ENCODE measurements at places on chromosomes 4 and X.

DNA sequence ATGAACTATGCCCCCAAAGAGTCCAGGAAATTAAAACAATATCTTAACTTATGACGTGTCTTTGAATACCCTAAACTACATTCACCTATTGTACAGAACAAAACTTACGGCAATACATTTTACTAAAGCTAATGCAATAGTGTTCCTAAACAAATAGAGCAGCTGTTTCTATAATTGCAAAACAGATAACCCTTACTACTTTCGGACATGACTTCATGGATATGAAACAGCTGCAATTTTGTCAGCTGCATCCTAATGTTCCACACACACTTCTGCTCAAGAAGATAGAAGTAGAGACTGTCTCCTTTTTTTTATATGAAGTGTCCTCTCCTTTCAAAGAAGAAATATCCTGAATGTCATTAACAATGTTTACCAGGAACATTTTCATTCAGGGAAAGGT is 174.9 kb downstream of the ACTRT1 start:
- no peaks in the 10 kb centered on the region for H3K4me1 ChIP-seq
- H3K4me3 ChIP-seq, result no peak overlapping the region
- H3K36me3 ChIP-seq, result no peaks in the 10 kb centered on the region
- no peak for DNase-seq
- H3K27me3 ChIP-seq, result no peaks in the 10 kb centered on the region
- H3K27ac ChIP-seq, result no peak overlapping the region

DNA sequence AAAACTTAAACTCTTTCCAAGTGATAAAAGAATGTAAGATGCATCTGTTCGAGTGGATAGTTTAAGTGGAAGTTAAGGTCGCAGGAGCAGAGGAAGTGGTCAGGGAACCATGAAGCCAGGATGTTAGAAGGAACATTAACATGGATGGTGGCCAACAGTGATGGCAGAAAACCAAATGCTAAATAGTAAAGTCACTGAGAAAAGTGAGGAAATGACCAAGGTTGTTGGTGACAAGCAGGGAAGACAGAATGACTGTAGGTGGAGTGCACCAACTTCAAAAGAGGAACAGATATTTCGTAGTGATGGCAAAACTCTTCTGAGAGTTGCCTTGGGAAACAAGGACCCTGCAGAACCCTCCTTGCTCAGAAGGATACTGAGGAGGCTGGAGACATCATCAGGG is 226.2 kb downstream of the PALLD start:
- DNase-seq, result no peak
- peaks cover 17% of the 10 kb centered on the region for H3K4me1 ChIP-seq
- H3K27me3 ChIP-seq, result no peaks in the 10 kb centered on the region
- H3K36me3 ChIP-seq, result no peaks in the 10 kb centered on the region

GRCh38 chrX:20348139-20348538 is 81.4 kb upstream of the RPS6KA3 start:
- no peak for DNase-seq
- no peak overlapping the region for H3K27ac ChIP-seq
- H3K36me3 ChIP-seq, result no peaks in the 10 kb centered on the region
- no peaks in the 10 kb centered on the region for H3K27me3 ChIP-seq

DNA sequence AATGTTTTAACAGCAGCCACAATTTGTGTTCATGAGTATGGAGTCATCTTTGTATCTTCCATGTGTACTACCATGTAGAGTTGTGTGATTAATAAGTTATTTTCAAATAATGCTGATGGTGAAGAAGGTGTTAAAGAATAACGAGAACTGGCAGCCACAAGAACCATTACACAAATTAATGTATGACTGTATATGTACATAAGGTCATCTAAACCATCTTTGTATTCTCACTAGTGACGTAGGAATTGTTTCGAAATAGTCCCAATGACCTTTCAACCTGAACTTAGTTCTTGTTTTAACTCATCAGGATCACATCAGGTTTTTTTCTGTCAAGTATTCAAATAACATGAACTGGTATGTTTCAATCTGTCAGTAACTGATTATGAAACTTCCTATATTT is 48.3 kb upstream of the NOCT start:
- no peaks in the 10 kb centered on the region for H3K36me3 ChIP-seq
- H3K27me3 ChIP-seq, result no peaks in the 10 kb centered on the region
- no peak overlapping the region for H3K27ac ChIP-seq
- no peaks in the 10 kb centered on the region for H3K4me1 ChIP-seq
- DNase-seq, result no peak
- H3K4me3 ChIP-seq, result no peak overlapping the region

- peaks cover 43% of the 10 kb centered on the region for H3K27me3 ChIP-seq
- no peak overlapping the region for H3K4me3 ChIP-seq
- H3K4me1 ChIP-seq, result peaks cover 20% of the 10 kb centered on the region
- H3K36me3 ChIP-seq, result no peaks in the 10 kb centered on the region
These were observed 36.1 kb upstream of the IQSEC2 start for GRCh38 chrX:53317365-53318069.

DNA sequence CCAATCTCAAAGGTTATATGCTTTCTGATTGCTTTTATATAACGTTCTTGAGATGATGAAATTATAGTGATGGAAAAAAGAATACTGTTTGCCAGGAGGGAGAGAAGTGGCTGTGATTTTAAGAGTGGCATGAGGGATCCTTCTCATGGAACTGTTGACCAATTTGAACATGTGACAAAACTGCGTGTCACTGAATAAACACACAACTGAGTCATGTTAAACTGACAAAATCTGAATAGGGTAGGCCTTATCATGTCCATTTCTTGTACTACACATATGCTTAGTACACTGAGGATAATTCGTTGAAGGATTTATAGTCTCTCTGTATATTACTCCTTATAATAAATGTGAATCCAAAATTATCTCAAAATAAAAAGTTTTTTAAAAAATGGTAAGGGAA is 22.2 kb upstream of the HSPA4L start:
- H3K36me3 ChIP-seq, result no peaks in the 10 kb centered on the region
- H3K4me3 ChIP-seq, result no peak overlapping the region
- no peak overlapping the region for H3K27ac ChIP-seq
- no peaks in the 10 kb centered on the region for H3K4me1 ChIP-seq
- DNase-seq, result no peak

- H3K4me3 ChIP-seq, result no peak overlapping the region
- H3K4me1 ChIP-seq, result no peaks in the 10 kb centered on the region
- DNase-seq, result no peak
- no peaks in the 10 kb centered on the region for H3K27me3 ChIP-seq
- H3K36me3 ChIP-seq, result no peaks in the 10 kb centered on the region
- no peak overlapping the region for H3K27ac ChIP-seq
These were observed 58.2 kb downstream of the CXXC4 start for GRCh38 chr4:104436542-104436941.

DNA sequence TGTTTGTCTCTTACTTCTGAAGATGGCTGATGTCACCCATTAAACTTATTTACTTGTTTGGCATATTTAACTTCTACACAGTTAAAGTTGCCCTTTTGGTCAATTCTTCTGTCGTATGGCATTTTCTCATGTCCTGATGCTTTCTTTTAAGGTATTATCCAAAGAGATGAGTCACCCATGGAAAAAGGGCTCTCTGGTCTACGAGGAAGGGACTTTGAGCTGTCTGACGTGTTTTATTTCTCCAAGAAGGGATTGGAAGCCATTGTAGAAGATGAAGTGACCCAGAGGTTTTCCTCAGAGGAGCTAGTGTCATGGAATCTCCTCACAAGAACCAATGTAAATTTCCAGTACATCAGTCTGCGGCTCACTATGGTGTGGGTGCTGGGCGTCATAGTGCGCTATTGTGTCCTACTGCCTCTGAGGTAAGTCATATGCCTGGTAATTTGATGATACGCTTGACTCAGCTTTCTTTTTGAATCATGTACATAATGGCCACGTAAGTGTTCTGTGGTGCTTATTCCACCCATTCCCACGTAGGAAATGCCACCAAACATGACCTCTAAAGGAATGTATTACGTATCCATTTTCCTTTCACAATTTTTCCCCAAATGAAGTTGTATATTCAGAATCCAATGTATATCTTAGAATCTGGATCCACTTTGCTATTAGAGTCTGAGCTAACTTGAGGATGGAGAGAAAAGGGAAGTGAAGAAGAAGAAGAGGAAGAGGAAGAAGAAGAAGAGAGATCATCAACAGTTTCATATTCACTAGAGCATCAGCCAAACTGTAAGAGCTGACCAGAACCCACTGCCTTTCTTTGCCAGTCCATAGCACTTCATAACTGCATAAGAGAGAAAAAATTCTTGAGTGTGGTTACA is 45.7 kb downstream of the GPAT3 start:
- no peak overlapping the region for H3K27ac ChIP-seq
- H3K4me1 ChIP-seq, result peaks cover 12% of the 10 kb centered on the region
- no peaks in the 10 kb centered on the region for H3K36me3 ChIP-seq
- DNase-seq, result no peak
- no peak overlapping the region for H3K4me3 ChIP-seq

DNA sequence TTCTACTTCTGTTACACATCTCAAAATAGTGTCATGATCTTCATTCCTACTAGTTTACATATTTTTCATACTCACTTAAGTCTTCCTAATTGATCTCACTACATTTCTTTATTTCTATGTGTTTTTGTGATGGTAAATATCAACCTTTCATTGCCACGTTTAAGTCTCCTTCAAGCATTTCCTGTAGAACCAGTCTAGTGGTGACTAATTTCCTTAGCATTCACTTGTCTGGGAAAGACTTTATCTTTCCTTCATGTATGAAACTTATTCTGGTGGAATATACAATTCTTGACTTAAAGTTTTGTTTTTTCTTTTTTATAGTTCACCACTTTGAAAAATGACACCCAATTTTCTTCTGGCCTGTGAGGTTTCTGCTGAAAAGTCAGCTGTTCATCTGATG is 181.4 kb upstream of the NEIL3 start:
- no peaks in the 10 kb centered on the region for H3K4me1 ChIP-seq
- no peaks in the 10 kb centered on the region for H3K36me3 ChIP-seq
- H3K27ac ChIP-seq, result no peak overlapping the region
- no peak for DNase-seq
- no peaks in the 10 kb centered on the region for H3K27me3 ChIP-seq

- no peaks in the 10 kb centered on the region for H3K27me3 ChIP-seq
- DNase-seq, result no peak
- H3K27ac ChIP-seq, result no peak overlapping the region
These were observed 41.8 kb upstream of the AP1AR start for GRCh38 chr4:112189754-112190153.

GRCh38 chr4:70992391-70992881 is 1.0 kb upstream of the DCK start:
- peak overlapping the region; percentile 70 for H3K4me3 ChIP-seq
- no peak for DNase-seq
- H3K4me1 ChIP-seq, result peaks cover 42% of the 10 kb centered on the region
- H3K36me3 ChIP-seq, result no peaks in the 10 kb centered on the region

GRCh38 chr4:86600007-86600653 is 6.0 kb downstream of the PTPN13 start:
- no peak for DNase-seq
- no peaks in the 10 kb centered on the region for H3K36me3 ChIP-seq
- H3K27ac ChIP-seq, result no peak overlapping the region
- H3K4me3 ChIP-seq, result no peak overlapping the region
- H3K27me3 ChIP-seq, result no peaks in the 10 kb centered on the region
- no peaks in the 10 kb centered on the region for H3K4me1 ChIP-seq

DNA sequence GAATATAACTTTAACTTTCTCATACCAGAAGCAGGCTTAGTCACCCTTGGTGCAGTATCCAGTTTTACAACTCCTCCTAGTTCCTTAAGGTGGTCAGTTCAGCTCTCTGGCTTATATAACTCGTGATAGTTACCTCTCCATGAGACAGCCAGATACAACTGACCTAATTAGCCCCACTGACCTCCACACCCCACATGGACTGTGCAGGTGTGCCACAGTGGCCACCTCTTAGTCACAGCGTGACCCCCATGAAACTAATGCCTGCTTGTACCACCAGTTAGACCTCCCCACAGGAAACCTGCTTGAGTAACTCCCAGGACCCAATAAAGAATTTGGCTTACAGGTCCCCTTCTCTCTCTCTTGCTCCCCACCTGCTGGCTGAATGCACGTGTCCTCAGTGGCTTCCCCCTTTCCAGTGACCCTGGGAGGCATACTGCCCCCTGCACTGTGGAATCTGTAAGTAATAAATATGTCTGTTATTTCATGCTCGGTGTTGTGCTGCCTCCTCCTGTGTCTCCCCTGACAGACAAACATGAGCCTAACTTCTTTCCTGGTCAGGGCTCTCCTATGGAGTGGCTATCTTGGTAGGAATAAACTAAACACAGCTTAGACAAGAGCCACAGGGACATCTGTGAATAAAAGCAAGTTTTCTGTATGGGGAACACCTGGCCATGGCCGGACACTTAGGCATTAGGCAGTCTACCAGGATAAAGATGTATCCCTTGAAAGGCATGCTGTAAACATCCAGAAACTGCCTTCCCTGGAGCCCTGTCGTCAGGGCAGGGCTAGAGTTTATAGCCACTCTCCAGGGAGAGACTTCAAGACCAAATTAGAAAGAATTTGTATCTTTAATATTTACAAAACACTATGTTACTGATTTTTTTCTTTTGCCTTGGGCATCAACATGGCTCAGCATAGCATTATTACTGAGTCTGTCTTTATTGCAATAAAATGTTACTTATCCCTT is 209.7 kb upstream of the BOD1L1 start:
- no peaks in the 10 kb centered on the region for H3K27me3 ChIP-seq
- no peak overlapping the region for H3K27ac ChIP-seq
- no peak for DNase-seq
- no peak overlapping the region for H3K4me3 ChIP-seq
- no peaks in the 10 kb centered on the region for H3K36me3 ChIP-seq

GRCh38 chr4:5558502-5558901 is 149.9 kb downstream of the EVC2 start:
- H3K4me3 ChIP-seq, result no peak overlapping the region
- no peak overlapping the region for H3K27ac ChIP-seq
- no peaks in the 10 kb centered on the region for H3K4me1 ChIP-seq
- H3K36me3 ChIP-seq, result no peaks in the 10 kb centered on the region
- no peak for DNase-seq

GRCh38 chrX:32370456-32371205 is 840.7 kb downstream of the DMD start:
- H3K27ac ChIP-seq, result no peak overlapping the region
- no peak for DNase-seq
- H3K27me3 ChIP-seq, result no peaks in the 10 kb centered on the region

DNA sequence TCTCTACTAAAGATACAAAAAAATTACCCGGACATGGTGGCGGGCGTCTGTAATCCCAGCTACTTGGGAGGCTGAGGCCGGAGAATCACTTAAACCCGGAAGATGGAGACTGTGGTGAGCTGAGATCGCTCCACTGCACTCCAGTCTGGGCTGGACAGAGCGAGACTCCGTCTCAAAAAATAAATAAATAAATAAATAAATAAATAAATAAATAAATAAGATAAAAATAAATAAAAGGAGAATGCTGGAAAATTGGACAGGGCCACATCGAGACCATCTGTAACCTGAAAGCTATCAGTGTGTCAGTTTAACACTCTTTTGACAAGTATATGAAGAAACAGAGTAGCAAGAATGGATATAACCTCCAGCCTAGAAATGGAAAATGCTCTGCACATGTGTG is 15.7 kb upstream of the FAT1 start:
- H3K36me3 ChIP-seq, result no peaks in the 10 kb centered on the region
- H3K27ac ChIP-seq, result no peak overlapping the region
- H3K27me3 ChIP-seq, result no peaks in the 10 kb centered on the region
- no peak overlapping the region for H3K4me3 ChIP-seq
- no peak for DNase-seq

- no peaks in the 10 kb centered on the region for H3K4me1 ChIP-seq
- no peaks in the 10 kb centered on the region for H3K36me3 ChIP-seq
- no peak overlapping the region for H3K27ac ChIP-seq
- H3K4me3 ChIP-seq, result no peak overlapping the region
- H3K27me3 ChIP-seq, result peaks cover 33% of the 10 kb centered on the region
- DNase-seq, result no peak
These were observed 81.9 kb downstream of the HPRT1 start for GRCh38 chrX:134541906-134542305.

Data from left lung (tissue), 14 donors.